ENCODE measurements at places on chromosomes 3 and 15. TPM values are rescaled to one million over a fixed set of nuclear protein-coding genes. Genes with fewer than 3 reads are reported as not detected.

GRCh38 chr15:40344217-40344616, 3.5 kb upstream of the CCDC9B start:
- no peaks in the 10 kb centered on the region for H3K36me3 ChIP-seq
- H3K4me3 ChIP-seq = no peak overlapping the region
- H3K27me3 ChIP-seq = no peaks in the 10 kb centered on the region
- peaks cover 3% of the 10 kb centered on the region for H3K4me1 ChIP-seq
- no peak overlapping the region for H3K27ac ChIP-seq

DNA sequence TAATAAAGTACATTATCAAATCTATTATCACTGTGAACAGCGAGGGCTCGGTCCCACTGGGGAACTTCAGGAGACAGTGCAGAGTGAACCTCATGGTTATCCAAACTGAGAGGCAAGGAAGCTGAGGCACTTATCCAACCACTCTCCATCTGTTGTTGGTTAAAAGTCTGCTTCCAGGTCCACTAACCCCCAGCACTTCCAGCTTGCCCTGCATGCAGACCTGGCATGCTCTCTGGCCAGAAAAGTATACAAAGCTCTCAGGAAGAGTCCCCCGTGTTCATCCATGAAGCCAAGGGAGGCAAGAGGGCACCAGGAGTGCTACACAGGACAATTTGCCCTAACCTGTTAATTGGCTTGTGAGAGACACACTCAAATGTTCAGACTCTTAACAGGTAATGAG, 36.0 kb downstream of the FBN1 start:
- H3K4me3 ChIP-seq = no peak overlapping the region
- no peaks in the 10 kb centered on the region for H3K4me1 ChIP-seq
- H3K27me3 ChIP-seq = no peaks in the 10 kb centered on the region
- no peak for DNase-seq
- no peaks in the 10 kb centered on the region for H3K36me3 ChIP-seq

- peaks cover 5% of the 10 kb centered on the region for H3K27me3 ChIP-seq
- H3K36me3 ChIP-seq = no peaks in the 10 kb centered on the region
- no peak overlapping the region for H3K4me3 ChIP-seq
- H3K4me1 ChIP-seq = no peaks in the 10 kb centered on the region
These were observed 205.4 kb downstream of the EPHB1 start for GRCh38 chr3:135000465-135000864.

GRCh38 chr3:63228677-63229076, 49.4 kb upstream of the SYNPR start:
- H3K4me3 ChIP-seq = no peak overlapping the region
- no peaks in the 10 kb centered on the region for H3K27me3 ChIP-seq
- DNase-seq = no peak
- H3K36me3 ChIP-seq = no peaks in the 10 kb centered on the region

DNA sequence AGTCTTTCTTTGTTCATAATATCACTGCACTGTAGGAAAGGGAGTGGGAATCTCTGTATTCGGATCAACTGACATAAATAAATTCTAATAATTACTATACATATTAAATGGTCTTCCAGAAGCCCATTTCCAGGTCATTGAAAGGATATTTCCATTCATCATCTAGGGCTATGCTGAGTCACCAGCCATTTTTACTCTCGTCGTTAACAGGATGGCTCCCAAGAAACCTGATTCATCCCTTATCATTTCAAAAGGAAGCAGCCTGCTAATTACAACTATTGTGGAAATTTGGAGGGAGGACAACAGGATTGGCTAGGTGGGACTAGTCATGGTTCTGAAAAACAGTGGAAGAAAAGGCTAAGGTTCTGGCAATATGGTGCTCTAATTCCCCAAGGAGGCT, 13.6 kb downstream of the GMNC start:
- no peak overlapping the region for H3K4me3 ChIP-seq
- no peaks in the 10 kb centered on the region for H3K27me3 ChIP-seq

- H3K36me3 ChIP-seq = no peaks in the 10 kb centered on the region
- H3K27ac ChIP-seq = no peak overlapping the region
- H3K4me1 ChIP-seq = no peaks in the 10 kb centered on the region
- H3K27me3 ChIP-seq = peaks cover 3% of the 10 kb centered on the region
These were observed 16.7 kb upstream of the KLF15 start for GRCh38 chr3:126373682-126374601.

GRCh38 chr3:136283627-136284026, 33.5 kb downstream of the PCCB start:
- no peak overlapping the region for H3K4me3 ChIP-seq
- H3K27me3 ChIP-seq = no peaks in the 10 kb centered on the region
- peaks cover 51% of the 10 kb centered on the region for H3K36me3 ChIP-seq
- H3K27ac ChIP-seq = no peak overlapping the region
- peaks cover 1% of the 10 kb centered on the region for H3K4me1 ChIP-seq

CSPG5 gene
- total RNA-seq = 0.40 TPM

GXYLT2 gene
- not detected for total RNA-seq

ANKRD63 gene
- total RNA-seq = not detected

EFHB gene
- total RNA-seq = 0.58 TPM

GRCh38 chr15:99662903-99663302, 70.3 kb downstream of the LYSMD4 start:
- no peak overlapping the region for H3K4me3 ChIP-seq
- peaks cover 15% of the 10 kb centered on the region for H3K36me3 ChIP-seq
- peaks cover 2% of the 10 kb centered on the region for H3K4me1 ChIP-seq
- no peaks in the 10 kb centered on the region for H3K27me3 ChIP-seq
- DNase-seq = no peak

CTDSPL gene
- total RNA-seq = 2.0 TPM

- H3K27me3 ChIP-seq = no peaks in the 10 kb centered on the region
- no peak overlapping the region for H3K4me3 ChIP-seq
- no peaks in the 10 kb centered on the region for H3K36me3 ChIP-seq
- no peaks in the 10 kb centered on the region for H3K4me1 ChIP-seq
- DNase-seq = no peak
- no peak overlapping the region for H3K27ac ChIP-seq
These were observed 694.6 kb downstream of the TUSC7 start for GRCh38 chr3:117404141-117404540.

- no peak overlapping the region for H3K4me3 ChIP-seq
- H3K36me3 ChIP-seq = no peaks in the 10 kb centered on the region
- H3K27me3 ChIP-seq = no peaks in the 10 kb centered on the region
- DNase-seq = no peak
- H3K4me1 ChIP-seq = peaks cover 39% of the 10 kb centered on the region
- peak overlapping the region; percentile 73 for H3K27ac ChIP-seq
These were observed 17.5 kb upstream of the ZBTB20 start for GRCh38 chr3:115164374-115165221.

AP4E1 gene
- total RNA-seq = 14.5 TPM

PODXL2 gene
- 0.95 TPM for total RNA-seq

GRCh38 chr3:139332092-139332491, 11.7 kb upstream of the MRPS22 start:
- no peak overlapping the region for H3K4me3 ChIP-seq
- H3K4me1 ChIP-seq = peaks cover 18% of the 10 kb centered on the region
- no peak overlapping the region for H3K27ac ChIP-seq
- H3K36me3 ChIP-seq = no peaks in the 10 kb centered on the region
- DNase-seq = no peak

IL5RA gene
- not detected for total RNA-seq

- H3K27ac ChIP-seq = no peak overlapping the region
- H3K27me3 ChIP-seq = peaks cover 5% of the 10 kb centered on the region
- DNase-seq = no peak
- H3K4me1 ChIP-seq = no peaks in the 10 kb centered on the region
- no peaks in the 10 kb centered on the region for H3K36me3 ChIP-seq
These were observed 77.0 kb upstream of the ALDH1A3 start for GRCh38 chr15:100802421-100803170.

DNA sequence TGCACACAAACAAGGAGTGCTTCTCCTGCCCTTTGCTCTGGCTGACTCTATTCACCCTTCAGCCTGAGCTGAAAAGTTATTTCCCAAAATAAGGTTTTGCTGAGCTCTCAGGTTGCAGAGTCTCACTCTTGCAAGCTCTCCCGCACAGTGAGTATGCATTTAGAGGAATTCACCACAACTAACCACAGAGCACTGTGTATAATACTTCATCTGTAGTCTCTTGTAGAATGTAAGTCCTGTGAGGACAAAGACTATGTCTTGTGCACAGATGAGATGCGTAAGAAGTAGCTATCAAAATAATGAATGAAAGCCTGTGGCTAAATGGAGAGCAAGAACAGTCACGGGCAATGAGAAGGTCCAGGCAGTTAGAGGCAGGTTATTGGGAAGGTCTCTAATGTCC, 156.5 kb upstream of the SLCO3A1 start:
- no peak for DNase-seq
- H3K27ac ChIP-seq = no peak overlapping the region
- H3K36me3 ChIP-seq = no peaks in the 10 kb centered on the region
- no peak overlapping the region for H3K4me3 ChIP-seq
- no peaks in the 10 kb centered on the region for H3K27me3 ChIP-seq
- H3K4me1 ChIP-seq = no peaks in the 10 kb centered on the region

- DNase-seq = no peak
- peaks cover 54% of the 10 kb centered on the region for H3K4me1 ChIP-seq
- H3K4me3 ChIP-seq = no peak overlapping the region
- H3K27me3 ChIP-seq = no peaks in the 10 kb centered on the region
- H3K36me3 ChIP-seq = peaks cover 33% of the 10 kb centered on the region
- no peak overlapping the region for H3K27ac ChIP-seq
These were observed 137.4 kb downstream of the MBNL1 start for GRCh38 chr3:152405915-152406802.

C3orf22 gene
- not detected for total RNA-seq

GRCh38 chr3:195124378-195124992, 146.5 kb downstream of the XXYLT1 start:
- H3K36me3 ChIP-seq = no peaks in the 10 kb centered on the region
- no peak overlapping the region for H3K27ac ChIP-seq
- H3K27me3 ChIP-seq = no peaks in the 10 kb centered on the region
- no peak for DNase-seq
- peaks cover 24% of the 10 kb centered on the region for H3K4me1 ChIP-seq
- H3K4me3 ChIP-seq = no peak overlapping the region

DNA sequence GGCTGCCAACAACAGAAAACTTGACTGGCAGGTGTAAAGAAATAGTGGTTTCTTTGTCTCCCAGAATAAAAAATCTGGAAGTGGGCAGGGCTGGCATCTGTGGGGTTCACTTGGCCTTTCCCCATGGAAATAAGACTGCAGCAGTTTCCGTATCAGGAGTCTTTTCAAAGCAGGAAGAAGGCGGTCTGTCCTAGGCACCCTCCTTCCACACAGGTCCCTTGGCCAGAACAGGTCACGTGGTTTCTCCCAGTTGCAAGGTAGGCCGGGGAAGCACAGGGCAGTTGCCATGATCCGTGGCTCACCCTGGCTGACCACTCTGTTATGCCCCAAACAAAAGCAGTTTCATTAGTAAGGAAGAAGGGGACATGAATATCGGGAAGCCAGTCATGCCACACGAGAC, 45.4 kb downstream of the ZDHHC19 start:
- no peak overlapping the region for H3K4me3 ChIP-seq
- no peak overlapping the region for H3K27ac ChIP-seq
- H3K27me3 ChIP-seq = no peaks in the 10 kb centered on the region
- no peaks in the 10 kb centered on the region for H3K36me3 ChIP-seq
- peaks cover 12% of the 10 kb centered on the region for H3K4me1 ChIP-seq

IRAK2 gene
- 5.1 TPM for total RNA-seq

DNA sequence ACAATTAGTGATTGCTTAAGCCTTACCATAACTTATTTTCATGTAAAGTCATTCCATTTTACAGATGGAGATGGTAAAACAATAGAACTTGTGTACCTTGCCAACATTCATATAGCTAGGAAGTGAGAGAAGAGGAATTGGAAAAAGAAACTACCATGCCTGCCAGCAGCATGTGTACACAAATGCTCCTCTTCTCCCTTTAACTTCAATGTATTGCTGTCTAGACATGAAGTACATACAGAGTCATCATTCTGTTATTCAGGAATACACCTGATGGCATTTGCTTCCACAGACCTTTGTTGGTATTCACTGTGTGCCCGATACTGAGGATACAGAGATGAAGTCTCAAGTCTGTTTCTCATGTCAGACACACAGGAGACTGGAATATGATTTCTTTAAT, 7.1 kb upstream of the TMEM207 start:
- no peak overlapping the region for H3K4me3 ChIP-seq
- no peaks in the 10 kb centered on the region for H3K4me1 ChIP-seq
- peaks cover 11% of the 10 kb centered on the region for H3K27me3 ChIP-seq
- no peak for DNase-seq
- H3K36me3 ChIP-seq = no peaks in the 10 kb centered on the region

EFCAB12 gene
- total RNA-seq = 0.98 TPM

- H3K4me1 ChIP-seq = peaks cover 4% of the 10 kb centered on the region
- no peak overlapping the region for H3K4me3 ChIP-seq
- peak; percentile 56 for DNase-seq
- H3K36me3 ChIP-seq = no peaks in the 10 kb centered on the region
These were observed 159.7 kb downstream of the POLR2M start for GRCh38 chr15:57866149-57866736.

EPHA3 gene
- total RNA-seq = 0.05 TPM

DNA sequence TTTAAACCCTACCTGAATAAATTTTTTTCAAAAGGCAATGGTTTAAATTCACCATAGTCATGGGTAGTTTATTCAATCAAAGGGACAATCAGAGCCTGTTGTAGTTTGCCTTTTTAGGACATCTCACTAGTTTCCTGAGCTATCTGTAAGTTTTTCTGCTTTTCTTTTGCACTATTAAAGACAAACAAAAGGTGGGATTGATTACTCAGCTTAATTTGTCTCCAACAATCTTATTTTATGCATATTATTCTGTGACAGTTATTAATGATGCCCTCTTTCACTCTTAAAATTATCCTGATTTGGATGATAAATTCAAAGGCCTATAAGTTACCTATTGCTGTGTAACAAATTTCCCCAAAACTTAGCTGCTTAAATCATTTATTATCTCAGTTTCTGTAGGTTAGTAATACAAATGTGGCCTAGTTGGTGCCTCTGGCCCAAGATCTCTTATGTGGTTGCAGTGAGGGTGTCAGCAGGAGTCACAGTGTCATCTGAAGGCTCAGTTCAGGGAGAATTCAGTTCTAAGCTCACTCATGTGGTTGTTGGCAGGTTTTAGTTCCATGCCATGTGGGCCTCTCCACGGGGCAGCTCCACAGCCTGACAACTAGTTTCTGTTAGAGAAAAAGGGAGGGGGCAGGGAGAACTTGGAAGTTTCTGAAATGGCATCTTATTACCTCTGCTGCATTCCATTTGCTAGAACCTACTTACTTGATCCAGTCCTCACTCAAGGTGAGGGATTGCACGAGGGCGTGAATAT, 16.0 kb downstream of the ARMC8 start:
- H3K4me1 ChIP-seq = peaks cover 16% of the 10 kb centered on the region
- peaks cover 24% of the 10 kb centered on the region for H3K36me3 ChIP-seq
- no peak overlapping the region for H3K27ac ChIP-seq
- no peaks in the 10 kb centered on the region for H3K27me3 ChIP-seq
- DNase-seq = no peak

Measured in activated CD4-positive, alpha-beta memory T cell treated with anti-CD3 and anti-CD28 coated beads, Interleukin-2, amount 10 ng/mL, durations not matched to agents 7 days and 5 days (primary cell).